NCI-H446 (cell line): ENCODE measurements at places on chromosomes 2 and 18.

DNA sequence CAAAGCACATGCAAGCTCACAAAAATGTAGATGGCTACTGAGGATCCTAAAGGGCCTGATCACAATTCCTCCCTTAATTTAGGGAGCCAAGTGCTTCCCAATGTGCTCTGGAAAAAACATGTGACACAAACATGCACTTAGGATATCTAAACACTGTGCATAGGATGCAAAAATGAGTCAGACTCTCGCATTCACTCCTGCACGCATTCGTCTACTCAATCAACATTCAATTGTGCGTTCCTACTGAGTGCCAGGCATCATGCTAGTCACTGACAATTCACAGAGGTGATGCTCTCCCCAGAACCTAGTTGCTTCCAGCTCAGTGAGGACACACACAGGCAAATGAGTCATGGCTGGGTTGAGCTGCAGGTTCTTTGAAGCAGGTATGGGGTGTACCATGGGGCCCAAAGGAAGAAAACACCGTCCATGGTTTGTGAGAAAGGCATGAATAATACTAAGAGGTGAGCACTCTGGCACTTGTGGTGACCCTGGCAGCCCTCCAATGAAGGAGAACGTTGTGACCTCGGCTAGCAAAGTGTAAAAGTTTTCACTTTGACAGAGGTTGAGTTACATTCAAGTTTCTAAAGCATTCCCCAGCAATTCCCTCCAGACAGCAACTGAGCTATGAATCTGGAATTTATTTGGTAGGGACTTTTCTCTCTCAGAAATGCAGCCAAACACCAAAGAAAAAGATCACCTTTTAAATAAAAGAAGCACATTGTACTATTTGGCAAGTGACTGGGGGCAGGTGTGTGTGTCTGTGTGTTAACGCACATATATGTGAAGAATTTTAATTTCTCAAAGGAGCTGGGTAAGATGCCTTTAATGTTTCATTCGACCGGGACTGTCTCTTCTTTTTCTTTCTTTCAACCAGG is 173.3 kb downstream of the ALPK2 start:
- no peak for DNase-seq

DNA sequence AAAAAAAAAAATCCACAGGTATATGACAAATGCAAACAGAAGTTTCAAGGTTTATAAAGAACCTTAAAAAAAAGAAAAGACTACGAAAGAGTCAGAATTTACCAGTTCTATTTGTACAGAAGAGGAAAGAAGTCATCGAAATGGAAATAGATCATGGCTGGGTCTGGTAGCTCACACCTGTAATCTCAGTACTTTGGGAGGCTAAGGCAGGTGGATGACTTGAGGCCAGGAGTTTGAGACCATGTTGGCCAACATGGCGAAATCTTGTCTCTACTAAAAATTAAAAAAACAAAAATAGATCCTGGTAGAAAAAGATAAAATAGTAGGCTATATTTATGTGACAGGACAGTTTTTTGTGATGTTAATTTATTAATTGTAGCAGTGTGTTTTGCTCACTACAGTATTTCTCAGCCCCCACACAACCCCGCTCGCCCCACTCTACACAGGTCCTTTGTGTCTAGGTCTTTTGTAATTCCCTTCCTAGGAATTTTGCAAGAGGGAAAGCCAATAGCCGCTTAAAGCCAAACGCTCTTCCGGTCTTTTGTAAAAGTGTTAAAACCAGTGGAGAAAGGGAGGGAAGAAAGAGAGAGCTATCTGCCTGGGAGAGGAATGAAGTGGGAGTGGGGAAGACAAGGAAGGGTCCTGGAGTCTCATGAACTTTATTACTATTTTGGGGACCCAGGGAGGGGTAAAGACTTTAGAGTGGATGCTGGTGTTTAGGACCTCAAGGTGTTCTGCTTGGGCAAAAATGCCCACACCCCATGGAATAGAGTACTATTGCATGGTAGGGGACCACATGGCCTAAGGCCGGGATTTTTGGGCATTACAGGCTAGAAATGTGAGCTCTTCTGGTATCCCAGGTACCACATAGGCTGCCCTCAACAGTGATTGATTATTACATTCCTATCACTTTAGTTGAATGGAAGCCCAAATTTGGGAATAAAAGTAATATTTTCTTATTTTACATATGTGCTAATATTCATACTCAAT is 59.4 kb upstream of the XPO1 start:
- no peak for DNase-seq

DNA sequence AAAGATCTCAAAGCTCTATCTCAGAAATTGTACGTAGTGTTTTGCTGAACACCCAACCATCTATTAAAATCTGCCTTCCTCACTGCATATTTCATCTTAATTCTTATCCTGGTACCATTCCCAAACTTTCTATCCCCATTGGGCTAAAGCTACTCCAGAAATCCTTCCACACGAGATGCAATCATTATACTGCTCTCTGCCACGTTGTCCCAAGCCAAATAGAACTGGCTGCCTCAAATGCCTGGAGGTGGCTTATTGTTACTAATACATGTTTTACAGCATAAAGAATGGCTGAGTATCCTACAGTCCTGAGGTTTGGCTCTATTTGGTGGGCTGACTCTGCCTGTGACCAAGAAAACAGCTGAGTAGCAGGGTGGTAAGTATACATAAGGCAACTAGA is 306.0 kb upstream of the ACVR2A start:
- DNase-seq: no peak

GRCh38 chr2:75200140-75201096 is 1.1 kb upstream of the TACR1 start:
- peak; percentile 90 for DNase-seq

DNA sequence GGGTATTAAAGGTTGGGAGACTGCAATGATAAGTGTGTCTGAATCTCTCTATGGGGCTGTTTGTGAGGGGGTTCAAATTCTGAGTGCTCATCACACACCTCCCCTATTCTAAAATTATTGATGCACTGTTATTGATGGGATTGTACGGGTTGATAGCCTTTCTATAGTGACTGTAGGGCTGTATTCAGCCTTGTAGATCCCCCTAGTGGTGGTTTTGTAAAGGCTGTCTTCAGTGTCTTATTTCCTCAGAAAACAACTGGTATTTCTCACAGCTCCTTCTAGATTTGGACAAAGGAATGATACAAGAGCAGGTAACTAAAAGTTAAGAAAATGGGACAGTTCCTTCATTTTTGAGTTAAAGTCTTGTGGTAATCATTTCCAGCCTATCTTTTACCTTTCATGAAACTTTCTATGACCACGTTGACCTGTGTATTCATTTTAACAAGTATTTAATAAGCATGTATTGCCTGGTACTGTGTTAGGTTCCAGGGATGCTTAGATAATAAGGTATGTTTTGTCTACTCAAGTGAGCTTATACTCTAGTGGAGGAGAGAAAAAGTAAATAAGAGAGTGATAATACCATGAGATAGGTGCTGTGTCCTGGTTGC is 21.2 kb downstream of the SMAD4 start:
- peak; percentile 19 for DNase-seq
